ENCODE measurements at places on chromosomes 2 and 18.

DNA sequence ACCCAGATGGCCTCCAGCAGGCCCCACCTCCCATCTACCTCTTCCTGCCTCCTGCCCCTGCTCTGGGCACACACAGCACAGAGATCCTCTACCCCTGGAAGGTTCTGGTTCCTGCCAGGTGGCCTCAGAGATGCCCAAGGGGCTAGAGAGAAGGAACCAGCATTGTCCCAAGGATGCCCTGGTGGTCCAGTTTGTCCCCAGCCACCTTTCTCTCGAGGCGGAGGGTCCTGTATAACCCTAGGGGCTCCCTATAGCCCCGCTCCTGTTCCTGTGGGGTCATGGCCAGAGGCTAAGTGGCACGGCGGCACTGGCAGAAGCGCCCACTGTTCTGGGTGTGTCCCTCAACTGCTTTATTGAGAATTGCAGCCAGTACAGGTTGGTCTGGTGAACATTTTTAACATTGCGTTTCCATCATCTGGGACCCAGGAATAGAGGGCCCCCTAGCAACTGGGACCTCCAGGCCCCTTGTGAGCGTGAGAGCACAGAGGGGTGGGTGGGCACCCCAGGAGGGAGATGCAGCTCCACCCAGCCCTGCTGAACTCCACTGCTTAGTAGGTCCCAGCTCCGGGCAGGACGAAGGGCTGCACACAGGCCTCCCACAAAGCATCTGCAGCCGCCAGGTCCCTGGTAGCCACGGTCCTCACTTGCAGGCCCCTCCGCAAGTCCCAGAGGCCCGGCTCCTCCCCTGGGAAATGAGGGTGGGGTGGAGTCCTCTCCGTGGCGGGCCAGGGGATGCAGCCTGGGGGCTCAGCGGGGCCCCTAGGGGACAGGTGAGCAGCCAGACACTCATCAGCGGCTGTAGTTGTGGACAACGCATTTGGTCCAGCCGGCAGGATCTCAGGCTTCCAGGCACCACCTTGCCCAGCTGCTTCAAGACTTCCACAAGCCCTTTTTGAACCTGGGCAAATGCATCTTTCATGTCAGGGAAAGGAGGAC is 33.1 kb downstream of the GPC1 start:
- DNase-seq = peak; percentile 11

GRCh38 chr2:144471305-144472045 is 48.4 kb downstream of the ZEB2 start:
- DNase-seq = no peak

DNA sequence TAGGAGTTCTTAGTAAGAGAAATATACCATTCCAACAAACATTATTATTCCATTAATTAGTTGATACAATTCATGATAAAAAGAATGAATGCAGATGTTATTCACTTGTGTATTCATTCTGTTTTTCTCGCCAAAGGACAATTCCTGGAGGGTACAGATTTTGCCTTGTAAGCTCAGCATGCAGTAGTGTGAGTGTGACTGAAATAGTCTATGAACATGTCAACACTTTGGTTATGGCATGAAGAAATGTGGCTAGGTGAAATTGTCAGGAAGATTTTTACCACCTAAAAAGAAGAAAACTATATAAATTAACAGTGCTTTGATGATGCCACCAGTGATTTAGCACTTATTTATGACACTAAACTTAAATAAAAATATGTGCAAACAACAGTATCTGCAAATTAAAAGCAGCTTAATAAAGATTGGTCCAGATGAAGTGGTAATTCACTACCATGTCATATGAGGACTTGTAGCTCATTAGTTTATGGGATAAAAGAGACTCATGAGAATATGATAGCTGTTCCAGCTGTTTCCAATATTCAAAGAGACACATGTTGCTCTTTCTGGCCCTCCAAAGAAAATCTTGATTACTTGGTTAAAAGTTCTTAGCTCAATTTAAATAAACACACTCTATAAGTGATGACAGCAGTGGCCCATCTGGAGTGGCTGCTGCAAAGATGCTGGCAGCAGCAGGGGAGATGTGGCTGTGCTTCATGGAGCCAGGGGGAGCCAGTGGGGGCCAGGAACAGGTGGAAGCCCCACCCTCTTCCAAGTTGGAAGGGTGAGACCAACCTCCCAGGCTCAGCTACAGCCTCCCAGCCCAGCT is 165.0 kb downstream of the CDH19 start:
- no peak for DNase-seq

GRCh38 chr2:166917415-166917814 is 29.1 kb downstream of the XIRP2 start:
- DNase-seq = no peak

DNA sequence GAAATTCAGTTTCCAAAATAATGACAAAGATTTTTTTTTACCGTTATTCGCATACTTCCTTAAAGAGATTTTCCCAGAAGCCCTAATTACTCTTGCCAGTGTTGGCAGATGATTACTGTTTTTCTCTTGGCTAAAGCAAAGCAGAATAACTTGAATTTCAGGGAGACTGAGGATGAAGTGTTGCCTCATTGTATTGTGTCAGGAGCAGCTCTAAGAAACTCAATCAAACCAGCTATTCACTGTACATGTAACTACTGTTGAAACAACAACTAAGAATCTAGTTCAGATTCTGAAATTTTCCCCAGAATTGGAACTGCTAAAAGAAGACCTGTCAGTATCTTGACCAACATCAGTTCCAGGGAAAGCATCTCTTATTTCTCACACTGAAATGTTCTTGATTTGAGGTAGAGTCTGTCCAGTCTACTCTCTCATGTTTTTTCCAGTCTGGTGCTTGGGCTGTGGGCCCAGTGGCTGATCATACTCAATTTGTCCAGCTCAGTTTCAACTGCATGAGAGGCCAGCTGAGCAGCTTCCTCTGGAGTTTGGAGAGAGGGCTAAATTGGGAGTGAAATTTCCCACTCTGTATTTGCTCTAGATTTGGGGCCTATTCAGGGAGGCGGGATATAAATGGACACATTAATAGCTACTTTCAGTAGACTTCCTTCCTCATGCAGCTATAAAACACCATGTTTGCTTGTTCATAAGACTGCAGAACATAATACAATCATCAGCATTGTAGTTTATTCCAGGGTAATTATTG is 78.5 kb downstream of the PPP1R1C start:
- DNase-seq = no peak

DNA sequence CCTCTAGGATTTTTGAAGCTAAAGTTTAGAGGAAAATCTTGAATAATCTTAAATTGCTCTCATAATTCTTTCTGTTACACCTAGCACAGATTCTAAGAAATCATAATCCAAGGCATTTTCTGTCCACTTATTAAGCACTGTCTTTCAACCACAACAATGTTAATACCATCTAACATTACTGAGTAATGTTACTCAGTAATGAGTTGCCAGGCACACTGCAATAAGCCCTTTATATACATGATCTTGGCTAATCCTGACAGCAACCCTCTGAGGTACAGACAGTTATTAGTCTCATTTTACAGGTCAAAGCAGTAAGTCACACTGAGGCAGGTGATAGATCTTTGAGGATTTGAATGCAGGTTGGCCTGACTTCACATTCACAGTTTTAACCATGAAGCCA is 291.9 kb downstream of the ALK start:
- no peak for DNase-seq

DNA sequence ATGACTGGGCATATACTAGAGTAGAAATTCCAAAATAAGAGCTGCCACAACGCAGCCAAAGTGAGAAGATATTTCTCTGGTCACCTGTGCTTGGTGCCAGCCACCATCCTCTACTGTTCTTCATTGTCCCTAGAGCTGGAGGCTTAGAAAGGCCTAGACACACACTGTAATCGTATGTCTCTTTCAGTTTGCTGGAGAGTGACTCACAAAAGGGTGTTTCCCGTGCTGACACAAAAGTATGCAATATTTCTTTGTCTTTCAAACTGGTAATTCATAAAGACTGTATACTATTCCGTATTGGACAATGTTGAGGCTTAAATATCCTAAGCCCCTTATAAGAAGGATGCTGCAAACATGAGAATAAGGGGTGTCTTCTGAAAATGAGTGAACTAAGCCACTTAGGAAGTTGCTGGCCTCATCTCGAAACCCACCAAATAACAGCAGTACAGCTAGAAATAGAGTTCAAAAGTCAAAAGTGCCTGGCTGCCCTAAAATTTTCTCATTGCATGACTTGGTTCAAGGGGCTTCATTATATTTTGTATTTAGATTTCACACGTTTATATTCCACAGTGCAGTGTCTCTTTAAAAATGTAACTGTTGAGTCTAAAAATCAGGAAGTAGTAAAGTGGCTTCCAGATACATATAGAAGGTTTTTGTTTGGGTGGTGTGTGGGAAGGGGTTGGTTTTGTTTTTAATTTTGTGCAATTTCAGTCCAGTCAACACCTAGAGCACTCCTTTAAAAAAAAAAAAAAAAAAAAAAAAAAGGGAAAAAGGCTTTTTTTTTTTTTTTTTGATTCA is 601.1 kb downstream of the ARHGAP15 start:
- no peak for DNase-seq

GRCh38 chr18:36580266-36580665 is 248.5 kb downstream of the TPGS2 start:
- no peak for DNase-seq

DNA sequence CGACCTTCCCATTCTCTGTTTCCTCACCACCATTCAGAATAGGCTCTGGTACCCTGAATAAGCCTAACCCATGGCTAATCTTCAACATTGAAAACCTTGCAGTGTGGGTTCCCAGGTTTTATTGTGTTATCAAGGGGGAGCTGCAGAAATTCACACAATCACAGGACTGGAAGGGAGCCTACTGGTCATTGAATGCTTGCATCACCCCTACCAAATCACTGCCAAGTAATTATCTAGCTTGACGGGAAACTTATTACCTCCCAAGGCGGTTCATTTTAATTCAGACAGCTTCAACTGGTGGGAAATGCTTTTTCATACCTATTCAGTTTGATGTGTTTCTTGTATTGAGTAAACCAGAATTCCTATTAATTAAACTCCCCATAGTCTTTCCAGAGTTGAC is 33.6 kb upstream of the EFEMP1 start:
- no peak for DNase-seq

- DNase-seq = no peak
These were observed 119.8 kb downstream of the LAMA1 start for GRCh38 chr18:6997808-6998207.

DNA sequence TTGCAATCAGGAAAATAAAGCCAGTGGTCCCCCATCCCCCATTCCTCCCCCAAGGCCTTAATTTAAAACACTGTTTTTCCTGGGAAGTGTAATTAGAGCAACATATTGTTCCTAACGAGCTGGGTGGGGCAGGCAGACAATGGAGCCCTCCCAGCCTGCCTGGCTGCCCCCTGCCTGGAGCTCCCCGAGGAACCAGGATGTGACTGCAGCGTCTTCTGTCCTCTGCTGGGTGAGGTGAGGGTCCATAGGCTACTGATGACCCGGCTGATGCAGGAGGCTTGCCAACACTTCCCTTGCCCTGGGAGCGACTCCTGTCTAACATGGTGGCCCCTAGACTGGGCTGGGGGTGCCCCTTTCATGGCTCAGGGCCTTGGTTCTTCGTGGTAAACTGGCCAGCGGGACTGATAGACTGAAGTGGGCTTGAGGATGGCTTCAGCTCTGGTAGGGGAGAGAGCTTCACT is 152.4 kb downstream of the DYSF start:
- DNase-seq = no peak

- peak; percentile 61 for DNase-seq
These were observed 2.0 kb downstream of the SP9 start for GRCh38 chr2:174336501-174337336.

DNA sequence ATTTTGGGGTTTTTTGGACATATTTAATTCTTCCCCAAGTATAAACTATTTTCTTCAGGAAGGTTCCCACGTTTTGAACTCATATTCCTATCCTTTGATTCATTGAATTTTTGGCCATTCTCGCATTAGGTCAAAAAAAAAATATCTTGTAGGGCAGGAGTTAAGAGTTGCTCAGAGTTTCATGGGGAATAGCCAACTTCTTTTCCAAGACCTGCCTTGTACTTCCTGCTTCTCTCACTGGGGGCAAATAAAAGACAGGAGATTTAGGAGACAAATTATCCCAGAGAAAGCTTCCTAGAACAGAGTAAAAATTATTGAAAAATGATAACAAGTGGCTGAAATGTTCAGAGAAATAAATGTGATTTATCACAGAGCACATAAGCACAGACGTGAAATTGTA is 55.2 kb upstream of the BCL11A start:
- no peak for DNase-seq

DNA sequence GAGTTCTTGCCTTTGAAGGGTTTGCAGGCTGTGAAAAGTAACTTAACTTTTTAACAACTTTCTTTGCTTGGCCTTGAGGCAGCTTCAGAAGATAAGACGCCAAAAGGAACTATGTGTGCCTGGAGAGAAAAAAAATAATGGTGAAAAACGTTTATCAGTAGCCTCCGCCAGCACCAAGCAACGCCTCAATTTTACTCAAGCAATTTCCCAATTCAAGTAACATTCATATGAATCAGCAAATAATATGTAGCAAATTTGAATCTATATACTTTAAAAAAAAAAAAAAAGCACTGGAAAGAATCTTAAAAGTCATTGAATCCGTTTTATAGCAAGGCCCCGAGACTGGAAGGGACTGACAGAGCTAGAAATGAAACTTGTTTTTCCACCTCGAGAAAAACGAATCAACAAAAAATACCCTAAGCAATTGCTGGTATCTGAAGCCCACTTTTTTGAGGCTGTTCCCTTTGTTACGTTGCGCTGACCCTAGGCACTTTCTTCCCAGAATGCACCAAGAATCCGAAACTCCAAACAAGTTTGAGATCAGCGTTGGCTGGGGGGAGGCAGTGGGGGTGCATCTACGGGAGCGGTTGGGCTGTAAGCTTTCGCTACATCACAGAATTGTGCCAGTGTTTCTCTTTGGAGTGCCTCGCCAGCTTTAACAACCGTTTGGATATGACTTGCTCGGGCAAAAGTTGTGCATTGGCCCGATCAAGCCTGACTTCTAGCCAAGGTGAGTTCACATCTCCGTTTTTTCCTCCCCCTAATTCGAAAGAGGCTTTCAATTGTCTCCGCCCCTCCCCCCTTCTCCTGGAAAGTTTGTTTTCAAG is 2.7 kb upstream of the TGIF1 start:
- DNase-seq = no peak

GRCh38 chr18:77329651-77330050 is 80.0 kb downstream of the GALR1 start:
- DNase-seq = no peak

GRCh38 chr2:107436281-107436680 is 390.4 kb upstream of the RGPD4 start:
- DNase-seq = no peak

DNA sequence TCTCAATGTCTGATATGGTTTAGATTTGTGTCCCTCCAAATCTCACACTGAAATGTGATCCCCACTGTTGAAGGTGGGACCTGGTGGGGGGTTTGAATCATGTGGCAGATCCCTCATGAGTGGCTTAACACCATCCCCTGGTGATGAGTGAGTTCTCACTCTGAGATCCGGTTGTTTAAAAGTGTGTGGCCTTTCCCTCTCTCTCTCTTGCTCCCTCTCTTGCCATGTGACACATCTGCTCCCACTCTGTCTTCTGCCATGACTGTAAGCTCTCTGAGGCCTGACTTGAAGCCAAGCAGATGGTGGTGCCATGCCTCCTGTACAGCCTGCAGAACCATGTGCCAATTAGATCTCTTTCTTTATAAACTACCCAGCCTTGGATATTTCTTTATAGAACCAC is 108.8 kb downstream of the RBMS1 start:
- no peak for DNase-seq

- no peak for DNase-seq
These were observed 99.9 kb downstream of the TRIB2 start for GRCh38 chr2:12816379-12817306.
